Stimulated activated CD8-positive, alpha-beta memory T cell treated with anti-CD3 and anti-CD28 coated beads, Interleukin-7, amount 100 ng/mL, for 4 hours (primary cell): ENCODE measurements at places on chromosomes 5 and 9.

GRCh38 chr5:133847301-133847700 is 121.1 kb downstream of the C5orf15 start:
- DNase-seq = no peak

GRCh38 chr5:139647506-139648204 is 494 bp upstream of the CXXC5 start:
- no peak for DNase-seq

DNA sequence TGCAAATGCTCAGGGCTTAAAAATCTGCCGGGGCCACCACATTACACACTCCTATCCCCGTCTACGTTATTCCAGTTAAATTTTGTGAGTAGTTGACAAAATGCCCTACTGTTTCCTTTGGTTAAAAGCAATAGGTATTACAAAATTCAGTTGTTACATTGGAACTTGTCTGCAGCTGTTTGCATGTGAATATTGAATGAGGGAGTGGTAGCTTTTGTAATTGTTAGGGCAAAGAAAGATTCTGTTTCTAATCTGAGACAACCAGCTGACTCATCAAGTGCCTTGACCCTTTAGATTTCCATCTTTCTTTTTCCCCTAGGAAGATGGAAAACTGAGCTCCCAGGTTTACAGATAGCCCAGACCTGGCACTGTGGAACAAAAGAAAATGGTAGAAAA is 30.2 kb downstream of the MAML1 start:
- no peak for DNase-seq

- DNase-seq = no peak
Observed at GRCh38 chr9:100938507-100938906, 90.0 kb upstream of the PLPPR1 start.

DNA sequence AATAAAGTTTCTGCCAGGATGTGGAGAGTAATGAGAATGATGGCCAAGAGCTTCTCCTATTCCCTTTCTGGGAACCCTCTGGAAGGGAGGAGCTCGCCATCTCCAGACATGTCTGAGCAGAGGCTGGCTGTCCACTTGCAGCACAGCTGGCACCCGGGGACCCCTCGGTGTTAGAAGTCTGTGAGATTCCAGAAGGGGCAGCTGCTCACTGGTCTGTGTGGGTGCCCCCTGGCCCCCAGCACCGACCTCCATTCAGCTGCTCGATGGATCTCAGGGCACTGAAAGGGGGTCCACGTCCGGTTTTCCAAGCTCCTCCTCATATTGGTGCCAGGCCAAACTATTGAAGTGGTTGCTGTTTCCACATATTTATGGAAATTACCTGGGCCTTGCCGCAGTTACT is 3.6 kb upstream of the FAM163B start:
- no peak for DNase-seq

DNA sequence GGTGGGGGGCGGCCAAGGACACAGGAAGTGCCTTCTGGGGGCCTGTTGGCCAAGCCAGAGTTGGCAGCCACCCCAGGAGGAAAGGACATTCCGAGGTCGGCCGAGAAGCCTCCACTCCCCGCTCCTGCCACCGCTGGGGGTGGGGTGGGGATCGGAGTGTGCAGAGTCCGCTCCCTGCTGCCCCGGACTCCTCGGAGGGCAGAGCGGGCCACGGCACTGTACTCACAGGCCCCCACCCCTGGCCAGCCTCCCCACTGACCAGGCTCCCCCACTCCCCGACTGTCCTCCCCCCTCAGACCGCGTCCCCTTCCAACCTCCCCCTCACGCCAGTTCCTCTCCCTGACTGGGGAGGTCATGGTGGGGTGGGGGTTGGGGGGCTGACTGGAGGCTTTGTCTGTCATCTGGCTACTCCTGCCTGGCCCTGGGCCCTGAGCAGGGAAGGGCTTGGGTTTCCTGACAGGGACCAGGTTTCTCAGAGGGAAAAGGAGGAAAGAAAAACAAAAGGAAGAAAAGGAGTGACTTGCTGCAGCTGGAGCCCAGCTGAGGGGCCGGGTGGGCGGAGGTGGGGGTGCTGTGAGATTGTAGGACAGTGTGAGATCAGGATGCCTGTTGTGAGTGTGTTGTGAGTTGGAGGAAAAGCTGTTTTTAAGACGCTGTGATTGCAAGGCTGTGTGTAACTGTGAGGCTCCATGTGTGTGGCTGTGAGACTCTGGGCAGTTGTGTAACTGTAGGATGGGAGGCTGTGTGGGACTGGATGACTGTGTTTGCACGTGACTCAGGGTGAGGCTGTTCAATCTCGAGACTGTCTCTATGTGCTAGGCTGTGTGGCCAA is 29.7 kb downstream of the CNTFR start:
- no peak for DNase-seq

DNA sequence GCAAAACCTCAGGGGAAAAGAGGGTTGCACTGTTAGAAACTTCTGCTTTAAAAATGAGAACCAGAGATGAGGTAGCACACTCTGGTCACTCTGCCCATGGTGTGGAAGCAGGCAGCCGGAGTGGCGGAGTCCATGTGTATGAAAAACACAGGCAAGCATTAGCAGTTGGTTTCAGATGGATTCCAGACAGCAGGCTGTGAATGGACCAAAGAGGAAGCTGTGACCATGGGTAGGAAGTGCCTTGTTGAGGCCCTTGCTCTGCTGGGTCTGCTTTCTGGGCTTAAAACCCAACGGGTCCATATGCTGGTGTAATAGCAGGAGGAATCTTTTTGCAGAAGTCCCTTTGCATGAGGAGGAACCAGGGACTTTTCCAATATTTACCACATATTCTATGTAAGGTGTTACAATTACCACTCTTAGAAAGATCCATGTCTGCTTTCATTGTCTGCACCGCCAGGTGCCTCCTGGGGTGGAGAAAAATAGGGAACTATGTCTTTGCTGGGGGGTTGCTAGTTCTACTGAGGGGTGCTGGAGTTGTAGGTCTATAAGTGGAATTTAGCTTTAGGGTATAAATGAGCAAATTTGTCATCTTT is 77.0 kb downstream of the ANKRD55 start:
- DNase-seq = no peak
